ENCODE measurements at places on chromosomes 12 and 14.

DNA sequence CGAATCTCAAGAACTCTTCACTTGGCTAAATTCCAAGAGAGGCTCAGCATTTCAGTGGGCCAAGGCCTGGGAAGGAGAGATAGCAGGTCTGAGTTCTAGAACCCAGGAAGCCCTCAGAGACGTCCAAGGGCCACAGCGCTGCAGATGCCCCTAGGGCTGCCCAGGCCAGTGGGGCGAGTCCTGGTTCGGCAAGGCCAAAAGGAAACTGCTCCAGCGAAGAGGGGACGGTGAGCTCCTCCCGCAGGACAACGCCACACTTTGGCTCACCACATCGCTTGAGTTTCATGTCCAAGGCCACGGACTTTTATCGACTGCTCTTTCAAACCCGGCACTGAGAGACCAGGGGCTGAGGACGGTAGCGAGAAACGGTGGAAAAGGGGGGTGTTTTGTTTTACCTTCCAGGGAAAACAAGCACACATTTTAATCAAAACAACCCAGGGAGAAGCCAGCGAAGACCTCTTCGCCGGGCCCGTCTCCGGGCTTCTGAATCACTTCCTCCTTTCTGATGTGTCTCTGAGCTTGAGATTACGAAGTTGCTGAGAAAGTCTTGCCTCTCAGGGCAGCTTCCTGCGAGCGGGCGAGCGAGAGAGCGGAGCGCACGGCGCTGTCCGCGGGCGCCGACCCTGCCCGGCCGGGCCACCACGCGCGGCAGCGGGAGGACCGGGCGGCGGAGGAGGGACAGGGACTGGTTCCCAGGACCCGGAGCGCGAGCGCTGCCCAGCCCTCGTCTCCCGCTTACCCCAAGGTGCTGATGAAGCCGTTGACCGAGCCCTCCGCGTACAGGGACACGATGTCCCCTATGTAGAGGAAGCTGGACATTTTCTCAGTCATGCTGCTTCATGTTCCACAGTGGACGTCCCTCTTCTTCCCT, 808 bp downstream of the ITPR2 start:
- DNase-seq, result peak; percentile 71

- DNase-seq, result no peak
Observed at GRCh38 chr12:108295641-108296040, 43.5 kb downstream of the CMKLR1 start.

DNA sequence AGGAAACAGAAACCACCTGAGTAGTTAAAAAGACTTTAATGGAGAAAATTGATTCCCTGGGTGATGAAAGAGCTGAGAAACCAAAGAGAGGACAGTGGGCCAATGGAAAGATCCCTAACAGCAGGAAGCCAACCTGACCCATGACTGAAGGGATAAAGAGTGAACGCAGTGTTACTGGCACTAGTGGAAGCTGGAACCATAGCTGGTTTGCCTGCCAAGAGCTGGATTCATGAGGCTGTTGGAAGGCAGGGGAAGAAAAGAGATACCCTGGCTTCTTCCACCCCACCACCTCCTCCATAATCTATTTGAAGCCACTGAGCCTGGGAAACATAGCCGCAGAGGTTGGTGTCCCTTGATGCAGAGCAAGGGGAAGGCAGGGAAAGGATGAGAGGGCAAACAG, 125.5 kb upstream of the PRKD1 start:
- no peak for DNase-seq

- no peak for DNase-seq
Observed at GRCh38 chr12:113812411-113813228, 153.5 kb downstream of the RBM19 start.

GRCh38 chr14:104096751-104097700, 11.5 kb downstream of the ASPG start:
- no peak for DNase-seq

DNA sequence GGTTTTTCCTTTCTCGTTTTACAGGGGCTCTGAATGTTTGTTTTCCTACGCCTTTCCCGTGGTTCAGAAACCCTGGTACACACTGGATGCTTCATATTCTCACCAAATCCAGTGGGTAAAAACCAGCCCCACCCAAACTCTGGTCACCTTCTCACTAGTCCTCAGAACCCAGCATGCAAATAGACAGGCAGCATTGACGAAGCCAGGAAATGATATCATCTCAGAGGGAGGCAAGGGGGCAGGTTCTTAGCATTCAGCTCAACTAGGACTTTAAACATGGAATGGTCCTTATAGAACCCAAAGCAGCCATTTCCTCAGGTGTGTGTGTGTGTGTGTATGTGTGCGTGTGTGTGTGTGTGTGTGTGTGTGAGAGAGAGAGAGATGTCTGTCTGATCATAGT, 142.0 kb downstream of the KCNK10 start:
- DNase-seq, result no peak

- DNase-seq, result no peak
Observed at GRCh38 chr12:80938397-80938796, 663 bp upstream of the LIN7A start.

GRCh38 chr12:92065639-92066038, 80.0 kb downstream of the BTG1 start:
- no peak for DNase-seq

DNA sequence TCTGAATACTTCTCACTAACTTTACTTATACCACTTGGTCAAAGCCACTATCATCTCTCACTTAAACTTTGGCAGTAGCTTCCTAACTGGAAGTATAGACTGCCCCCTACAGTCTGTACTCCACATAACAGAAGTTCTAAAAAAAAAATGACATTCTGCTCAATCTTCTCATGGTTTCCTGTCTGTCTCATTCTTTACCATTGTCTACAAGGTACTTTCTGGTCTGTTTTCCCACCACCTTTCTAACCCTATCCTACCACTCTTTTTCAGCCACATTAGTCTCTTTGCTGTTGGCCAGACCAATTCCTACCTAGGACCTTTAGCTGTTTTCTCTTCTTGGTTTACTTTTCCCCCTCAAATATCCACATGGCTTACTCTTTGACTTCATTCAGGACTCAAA, 14.7 kb downstream of the CPSF6 start:
- DNase-seq, result no peak

DNA sequence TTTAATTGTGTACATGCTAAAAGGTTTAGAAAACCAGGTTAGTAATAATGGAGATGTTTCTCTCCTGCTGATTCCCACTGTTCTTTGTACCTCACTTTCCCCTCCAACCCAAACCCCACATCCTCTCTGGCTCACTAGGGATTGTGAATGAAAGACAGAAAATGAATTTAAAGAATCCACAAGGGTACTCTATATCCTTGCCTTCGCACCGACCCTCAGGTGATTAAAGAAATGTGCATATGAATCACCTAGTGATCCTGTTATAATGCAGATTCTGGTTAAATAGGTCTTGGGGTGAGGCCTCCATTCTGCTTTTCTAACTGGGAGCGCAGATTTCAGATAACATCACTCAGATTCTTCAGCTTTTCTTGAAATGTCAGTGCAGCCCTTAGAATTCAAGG, 84.3 kb upstream of the OTX2 start:
- DNase-seq, result no peak

DNA sequence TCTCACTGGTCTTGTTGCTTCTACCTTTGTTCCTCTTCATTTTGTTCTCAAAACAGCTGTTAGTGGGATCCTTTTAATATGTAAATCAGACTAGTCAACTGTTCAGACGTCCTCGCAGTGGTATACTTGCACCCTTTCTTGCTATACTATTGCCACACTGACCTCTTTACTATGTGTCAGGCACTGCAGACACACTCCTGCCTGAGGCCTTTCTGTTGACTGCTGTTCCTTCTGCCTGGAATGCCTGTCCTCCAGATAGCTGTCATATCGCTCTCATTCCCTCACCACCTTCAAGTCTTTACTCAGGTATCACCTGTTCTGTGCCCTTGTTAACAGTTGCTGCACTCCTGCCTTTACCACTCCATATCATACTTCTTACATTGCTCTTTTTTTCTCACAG, 90.0 kb upstream of the TMEM263 start:
- DNase-seq, result no peak

GRCh38 chr14:72742118-72742837, 151.6 kb downstream of the DPF3 start:
- DNase-seq, result no peak

- DNase-seq, result no peak
Observed at GRCh38 chr12:103933237-103933636, 3.0 kb downstream of the HSP90B1 start.

GRCh38 chr14:61472011-61472672, 150.8 kb downstream of the PRKCH start:
- DNase-seq, result no peak

GRCh38 chr14:76574416-76575095, 186.7 kb upstream of the VASH1 start:
- no peak for DNase-seq

- DNase-seq, result no peak
Observed at GRCh38 chr14:104423701-104424405, 155.7 kb upstream of the C14orf180 start.

DNA sequence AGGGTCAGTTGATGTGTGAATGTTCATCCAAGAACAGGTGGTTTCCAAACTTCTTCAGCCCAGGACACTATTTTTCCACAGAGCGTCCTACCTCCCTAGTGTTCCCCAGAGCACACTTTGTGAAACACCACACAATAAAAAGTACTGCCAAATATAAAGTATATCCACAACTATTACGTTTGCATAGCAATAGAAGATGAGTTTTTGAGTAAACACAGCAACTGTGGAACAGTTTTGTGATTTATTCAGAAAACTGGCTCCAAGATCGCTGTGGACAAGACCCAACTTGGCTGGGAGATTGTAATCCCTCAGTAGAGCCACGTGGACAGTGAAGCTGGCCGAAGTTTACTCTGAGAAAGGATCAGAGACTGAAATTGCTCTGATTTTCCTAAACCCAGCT, 14.5 kb upstream of the MAP1LC3B2 start:
- DNase-seq, result no peak

DNA sequence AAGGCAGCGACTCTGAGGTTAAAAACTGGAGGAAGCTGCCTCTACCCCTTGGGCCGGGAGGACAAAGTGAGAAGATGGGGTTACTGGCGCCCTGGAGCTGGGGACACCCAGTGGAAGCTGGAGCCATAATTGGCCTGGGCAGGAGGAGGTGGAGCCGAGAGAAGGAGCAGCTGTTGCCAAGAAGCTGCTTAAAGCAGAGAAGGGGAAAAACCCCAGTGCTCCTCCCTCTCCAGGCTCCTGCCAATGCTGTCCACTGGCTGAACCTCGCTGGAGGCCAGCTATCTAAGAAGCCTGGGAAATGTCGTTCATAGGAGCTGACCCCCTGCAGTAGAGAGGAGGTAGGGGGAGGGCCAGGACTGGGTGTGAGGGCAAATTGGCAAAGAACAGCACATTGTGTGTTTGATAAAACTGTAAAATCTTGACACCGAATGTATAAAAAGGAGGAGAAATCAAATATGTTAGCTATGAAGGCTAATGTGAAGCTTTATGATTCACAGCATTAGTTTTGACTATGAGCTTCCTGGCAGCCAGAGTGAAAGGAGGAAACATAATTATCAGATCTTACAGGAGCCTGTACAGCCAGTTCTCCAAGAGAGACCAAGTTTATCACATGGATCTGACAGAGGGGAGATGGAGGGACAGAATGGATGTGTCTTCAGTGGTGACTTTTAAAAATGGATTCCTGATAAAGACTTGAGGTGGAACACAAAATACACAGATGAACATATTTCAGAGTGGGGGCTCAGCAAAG, 9.5 kb downstream of the HHIPL1 start:
- DNase-seq, result no peak

GRCh38 chr14:58721723-58722122, 84.0 kb downstream of the DACT1 start:
- no peak for DNase-seq

GRCh38 chr14:92880851-92881250, 42.1 kb upstream of the CHGA start:
- no peak for DNase-seq

GRCh38 chr12:56118688-56119357, 757 bp downstream of the ZC3H10 start:
- no peak for DNase-seq

GRCh38 chr14:102568115-102568614, 24.3 kb upstream of the RCOR1 start:
- DNase-seq, result peak; percentile 59

GRCh38 chr12:113059071-113059595, 2.6 kb downstream of the DTX1 start:
- no peak for DNase-seq

DNA sequence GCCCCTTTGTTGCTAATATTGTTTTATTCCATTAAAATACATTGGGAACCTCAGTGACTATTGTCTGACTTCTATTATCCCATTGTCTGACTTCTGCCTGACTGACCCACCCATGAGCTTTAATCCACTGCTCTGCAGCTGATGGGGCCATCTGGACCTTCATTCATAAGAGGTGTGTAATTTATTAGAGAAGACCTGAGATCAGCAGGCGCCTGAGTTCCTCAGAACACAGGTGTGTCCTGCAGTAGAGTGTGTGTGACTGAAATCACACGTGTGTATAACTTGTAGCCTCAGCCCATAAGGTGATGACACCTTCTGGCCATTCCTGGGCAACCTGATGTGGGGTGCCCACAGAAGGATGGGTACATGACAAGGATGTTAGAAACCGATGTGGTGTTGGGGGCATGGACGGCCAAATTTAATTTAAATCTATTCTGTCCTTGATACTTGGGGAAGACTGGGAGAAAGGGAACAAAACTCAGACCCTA, 821.0 kb downstream of the TMEM121 start:
- no peak for DNase-seq

GRCh38 chr14:103697206-103697602, 18.0 kb downstream of the XRCC3 start:
- no peak for DNase-seq

GRCh38 chr12:50246873-50247612, 36.3 kb downstream of the LIMA1 start:
- DNase-seq, result peak; percentile 50

DNA sequence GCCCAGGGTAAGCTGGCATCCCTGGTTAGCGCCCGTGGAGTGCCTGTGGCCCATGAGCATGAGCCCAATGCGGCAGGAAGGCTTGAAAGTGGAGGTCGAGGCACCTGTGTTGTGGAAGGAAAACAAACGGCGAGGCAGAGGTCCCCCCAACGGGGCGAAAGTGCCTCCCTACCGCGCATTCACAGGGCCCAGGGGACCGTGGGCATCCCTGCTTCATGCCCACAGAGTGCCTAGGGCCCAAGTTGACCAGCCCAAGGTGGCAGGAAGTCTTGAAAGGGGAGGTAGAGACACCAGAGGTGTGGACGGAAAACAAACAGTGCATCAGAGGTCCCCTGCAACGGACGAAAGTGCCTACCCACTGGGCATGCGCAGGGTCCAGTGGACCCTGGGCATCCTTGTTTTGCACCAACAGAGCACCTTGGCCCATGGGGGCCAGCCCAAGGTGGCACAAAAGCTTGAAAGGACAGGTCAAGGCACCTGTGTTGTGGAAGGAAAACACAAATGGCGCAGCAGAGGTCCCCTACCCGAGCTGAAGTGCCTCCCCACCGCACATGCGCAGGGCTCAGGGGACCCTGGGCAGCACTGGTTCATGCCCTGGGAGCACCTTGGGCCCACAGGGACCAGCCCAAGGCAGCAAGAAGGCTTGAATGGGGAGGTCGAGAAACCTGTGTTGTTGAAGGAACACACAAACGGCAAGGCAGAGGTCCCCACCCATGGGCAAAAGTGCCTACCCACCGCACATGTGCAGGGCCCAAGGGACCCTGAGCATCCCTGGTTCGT, 377.5 kb downstream of the ALG10 start:
- DNase-seq, result peak; percentile 1

Measured in activated CD4-positive, alpha-beta T cell treated with anti-CD3 and anti-CD28 coated beads, Interleukin-2, amount 50 U/mL, for 48 hours (primary cell).